NCI-H1436 (cell line): ENCODE measurements at places on chromosomes 11 and 22.

DNA sequence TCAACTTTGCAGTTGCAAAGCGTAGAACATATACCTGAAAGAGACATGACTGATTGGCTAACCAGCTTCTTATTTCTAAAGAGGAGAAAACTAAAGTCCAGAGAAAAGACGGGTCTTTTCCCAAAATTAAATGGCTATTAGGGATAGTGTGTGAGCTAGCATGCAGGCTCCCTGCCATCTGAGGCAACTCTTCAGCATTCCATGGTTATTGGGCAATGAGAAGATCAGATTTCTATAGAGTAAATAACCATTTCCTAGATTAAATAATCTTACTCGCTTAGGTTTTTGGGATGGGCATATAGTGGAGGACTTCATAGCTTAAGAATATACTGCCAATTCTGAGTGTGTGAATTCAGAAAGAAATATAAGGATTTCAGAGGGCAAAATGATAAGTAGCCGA, 95.0 kb downstream of the PDHX start:
- DNase-seq, result no peak

DNA sequence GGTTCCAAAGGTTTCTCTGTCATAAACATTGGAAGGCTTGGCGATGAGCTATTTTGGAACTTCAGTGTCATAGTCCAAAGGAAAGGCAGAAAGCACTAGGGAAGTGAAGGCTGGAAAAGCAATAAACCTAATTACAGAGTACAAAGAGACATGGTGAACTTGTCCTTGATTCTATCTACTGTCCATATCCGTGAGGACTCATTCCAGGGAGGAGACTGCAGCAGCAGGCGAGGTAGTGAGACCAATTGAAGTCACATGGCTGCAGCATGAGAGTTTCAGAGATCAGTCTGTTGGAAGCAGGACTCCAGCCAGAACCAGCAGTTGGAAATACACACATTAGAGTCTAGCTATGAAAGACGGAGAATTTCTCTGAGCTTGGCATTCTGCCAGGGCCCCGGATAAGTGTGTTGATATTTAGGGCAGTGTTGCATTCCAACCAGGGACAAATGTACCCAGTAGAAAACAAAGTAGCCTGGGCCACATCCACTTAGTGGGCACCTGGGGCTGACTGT, 54.1 kb upstream of the ARHGAP42 start:
- no peak for DNase-seq

DNA sequence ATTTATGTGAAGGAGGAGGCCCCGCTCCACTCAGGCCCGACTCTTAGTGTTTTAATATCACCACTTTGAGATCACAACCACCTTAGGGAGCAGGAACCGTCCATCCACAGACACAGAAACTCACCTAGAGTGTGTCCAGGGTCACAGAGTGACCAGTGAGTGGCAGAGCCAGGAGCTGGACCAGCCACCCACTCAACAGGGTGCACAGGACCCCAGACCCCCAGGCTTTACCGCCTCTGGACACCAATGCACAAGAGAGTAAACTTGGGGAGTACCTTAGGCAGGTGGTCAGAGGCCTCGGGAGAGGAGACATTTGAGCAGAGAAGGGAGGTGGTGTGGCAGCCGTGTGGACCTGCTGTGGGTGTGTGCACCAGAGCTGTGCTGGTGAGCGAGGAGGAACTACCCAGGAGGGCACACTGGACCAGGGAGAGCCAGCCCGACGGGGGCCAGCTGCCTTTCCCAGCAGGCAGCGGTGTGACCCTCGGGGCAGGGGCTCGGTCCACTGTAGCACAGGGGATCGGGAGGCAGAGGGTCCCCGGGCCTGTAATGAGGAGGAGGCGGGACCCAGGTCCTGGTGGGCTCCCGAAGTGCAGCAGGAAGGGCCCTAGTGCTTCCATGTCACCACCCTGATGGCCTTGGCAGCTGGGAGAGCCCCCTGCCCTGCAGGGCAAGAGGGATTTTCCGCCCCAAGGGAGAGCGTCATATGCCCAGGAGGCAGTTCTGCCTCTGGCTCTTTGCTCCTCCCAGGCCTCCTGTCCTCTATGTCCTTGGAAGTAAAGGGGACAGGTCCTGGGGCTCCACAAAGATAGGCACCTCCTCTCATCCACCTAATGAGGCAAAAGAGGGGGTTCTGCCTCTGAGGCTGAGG, 7.5 kb upstream of the NLRP6 start:
- no peak for DNase-seq

- no peak for DNase-seq
Observed at GRCh38 chr22:46727813-46728364, 10.2 kb downstream of the CERK start.

DNA sequence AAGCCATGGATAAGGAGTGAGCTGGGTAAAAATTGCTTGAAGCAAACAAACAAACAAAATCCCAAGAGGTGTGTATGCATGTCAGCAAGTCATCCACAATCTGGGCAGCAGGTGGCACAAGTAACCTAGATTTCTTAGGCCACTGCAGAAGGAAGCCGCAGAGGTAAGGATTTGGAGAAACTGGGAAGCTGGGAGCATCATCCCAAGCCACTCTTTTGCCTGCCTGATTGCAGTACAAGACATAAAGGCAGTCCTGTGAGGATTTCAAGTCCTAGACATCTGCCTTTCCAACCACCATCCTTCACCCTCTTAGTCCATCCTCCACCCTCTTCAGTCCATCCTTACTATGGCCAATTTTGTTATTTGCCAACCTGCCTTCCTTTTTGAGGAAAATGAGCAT, 67.2 kb upstream of the BMAL1 start:
- peak; percentile 52 for DNase-seq

DNA sequence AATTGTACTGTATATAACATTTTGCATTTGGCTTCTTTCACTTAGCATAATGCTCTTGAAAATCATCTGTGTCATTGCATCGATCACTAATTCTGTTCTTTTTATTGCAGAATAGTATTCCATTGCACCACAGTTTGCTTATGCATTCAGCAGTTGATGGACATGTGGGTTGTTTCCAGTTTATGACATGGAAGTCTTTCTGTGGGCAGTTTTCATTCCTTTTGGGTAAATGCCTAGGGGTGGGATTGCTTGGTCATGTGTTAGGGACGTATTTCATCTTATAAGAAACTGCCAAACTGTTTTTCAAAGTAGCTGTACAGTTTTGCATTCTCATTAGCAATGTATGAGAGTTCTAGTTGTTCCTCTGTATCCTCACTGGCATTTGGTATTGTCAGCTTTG, 127.0 kb downstream of the HIPK3 start:
- no peak for DNase-seq

DNA sequence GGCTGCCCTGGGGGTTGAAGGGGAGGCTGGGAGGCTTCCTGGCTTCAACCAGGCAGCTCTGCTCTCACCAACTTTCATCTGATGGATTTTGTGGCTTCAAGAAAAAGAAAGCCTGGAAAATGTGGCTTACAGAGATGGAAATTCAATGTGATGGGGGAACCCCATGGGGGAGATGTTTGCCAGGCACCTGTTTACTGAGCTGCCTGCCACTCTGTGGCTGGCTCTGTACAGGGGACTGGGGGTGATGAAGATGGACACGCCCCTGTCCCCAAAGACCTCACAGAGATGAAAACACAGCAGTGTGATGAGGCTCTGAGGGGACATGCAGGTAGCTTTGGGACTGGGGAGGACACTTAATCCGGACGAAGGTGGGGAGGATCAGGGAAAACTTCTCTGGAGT, 10.1 kb downstream of the TMEM258 start:
- DNase-seq, result no peak

- DNase-seq, result peak; percentile 12
Observed at GRCh38 chr11:26753723-26754504, 32.1 kb upstream of the SLC5A12 start.

GRCh38 chr11:119566319-119566718, 143.3 kb upstream of the THY1 start:
- no peak for DNase-seq

- no peak for DNase-seq
Observed at GRCh38 chr22:49687786-49688515, 139.7 kb downstream of the BRD1 start.

DNA sequence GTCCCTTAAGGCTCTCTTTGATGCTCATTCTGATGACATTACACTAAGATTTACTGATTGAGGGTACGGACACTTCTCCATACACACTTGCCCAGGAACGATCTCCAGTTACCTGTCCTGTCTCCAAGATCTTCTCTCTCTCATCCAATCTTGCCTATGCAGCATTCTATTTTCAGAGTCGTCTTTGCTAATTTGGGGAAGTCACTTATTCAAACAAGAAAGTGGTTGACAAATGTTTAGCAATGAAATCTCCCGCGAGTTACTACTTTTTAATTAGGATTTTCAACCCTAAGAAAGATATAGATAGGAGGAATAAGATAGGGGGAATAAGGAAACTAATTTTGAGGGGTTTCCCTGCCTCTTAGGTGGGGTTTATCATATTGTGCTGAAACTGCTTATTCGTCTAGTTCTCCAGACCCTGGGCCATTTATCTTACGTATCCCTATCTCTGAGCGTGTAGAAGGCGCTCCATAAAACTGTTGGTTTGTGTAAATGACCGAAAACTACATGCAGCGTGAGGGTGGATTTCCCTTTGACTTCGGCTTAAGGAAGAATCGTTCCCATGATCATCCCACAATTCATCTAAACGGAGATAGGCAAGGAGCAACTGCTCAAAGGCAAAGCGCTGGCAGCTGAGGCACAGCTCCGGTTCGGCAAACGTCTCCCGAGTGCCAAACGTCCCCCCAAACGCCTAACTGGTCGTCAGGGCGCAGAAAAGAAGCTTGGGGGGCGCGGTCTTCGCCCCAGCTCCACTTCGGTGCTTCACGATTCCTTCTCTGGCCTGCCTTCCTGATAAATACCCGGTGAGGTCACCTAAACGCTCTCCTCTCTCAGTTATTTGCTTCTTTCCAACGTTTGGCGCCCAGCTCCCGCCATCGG, 804 bp downstream of the APIP start:
- no peak for DNase-seq

- peak; percentile 94 for DNase-seq
Observed at GRCh38 chr22:30326706-30327362, at the start of gene TBC1D10A. TBC1D10A (minus strand) TSS chr22:30326941; CDS start chr22:30326881, 60 bp downstream.

- DNase-seq, result no peak
Observed at GRCh38 chr22:37203354-37204044, 8.8 kb downstream of the SSTR3 start.

GRCh38 chr11:19472679-19473078, 231.9 kb upstream of the E2F8 start:
- no peak for DNase-seq

DNA sequence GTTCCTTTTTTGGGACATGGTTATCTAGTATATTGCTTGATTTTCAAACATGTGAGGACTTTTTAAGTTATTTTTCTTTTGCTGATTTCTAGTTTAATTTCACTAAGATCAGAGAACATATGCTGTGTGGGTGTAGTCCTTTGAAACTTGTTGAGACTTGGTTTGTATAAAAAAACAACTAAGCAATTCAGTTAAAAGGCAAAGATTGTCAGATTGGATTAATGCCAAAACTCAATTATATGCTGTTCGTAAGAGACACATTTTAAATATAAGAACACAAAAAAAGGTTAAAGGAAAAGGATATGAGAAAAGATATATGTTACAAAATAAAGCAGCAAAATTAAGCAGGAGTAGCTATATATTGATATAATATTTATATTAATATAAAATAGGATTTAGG, 17.8 kb upstream of the RRM1 start:
- DNase-seq, result no peak

DNA sequence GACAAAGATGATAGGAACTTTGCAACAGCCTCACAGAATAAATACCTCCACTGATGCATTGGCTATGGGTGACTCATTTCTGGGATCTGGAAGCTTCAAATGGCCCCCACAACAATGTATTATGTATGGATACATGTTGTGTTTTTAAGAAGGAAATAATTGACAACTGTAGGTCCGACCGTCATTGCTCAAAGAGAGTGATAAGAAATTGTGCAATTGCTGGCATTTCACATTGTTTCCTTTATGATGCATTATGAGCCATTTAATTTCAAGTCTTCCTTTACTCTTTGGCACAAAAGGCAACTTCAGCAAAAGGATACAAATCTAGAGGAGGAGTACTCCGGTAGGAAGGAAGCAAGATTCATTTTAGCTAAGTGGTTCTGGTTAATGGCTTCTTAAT, 2.0 kb downstream of the ANO3 start:
- DNase-seq, result no peak

- no peak for DNase-seq
Observed at GRCh38 chr11:105856954-105857353, 165.1 kb downstream of the MSANTD4 start.

GRCh38 chr22:22946131-22946530, 58.5 kb downstream of the IGLL5 start:
- no peak for DNase-seq

- no peak for DNase-seq
Observed at GRCh38 chr11:75024068-75024449, 35.3 kb downstream of the NEU3 start.

- DNase-seq, result no peak
Observed at GRCh38 chr11:5712507-5712906, 22.9 kb downstream of the TRIM22 start.

DNA sequence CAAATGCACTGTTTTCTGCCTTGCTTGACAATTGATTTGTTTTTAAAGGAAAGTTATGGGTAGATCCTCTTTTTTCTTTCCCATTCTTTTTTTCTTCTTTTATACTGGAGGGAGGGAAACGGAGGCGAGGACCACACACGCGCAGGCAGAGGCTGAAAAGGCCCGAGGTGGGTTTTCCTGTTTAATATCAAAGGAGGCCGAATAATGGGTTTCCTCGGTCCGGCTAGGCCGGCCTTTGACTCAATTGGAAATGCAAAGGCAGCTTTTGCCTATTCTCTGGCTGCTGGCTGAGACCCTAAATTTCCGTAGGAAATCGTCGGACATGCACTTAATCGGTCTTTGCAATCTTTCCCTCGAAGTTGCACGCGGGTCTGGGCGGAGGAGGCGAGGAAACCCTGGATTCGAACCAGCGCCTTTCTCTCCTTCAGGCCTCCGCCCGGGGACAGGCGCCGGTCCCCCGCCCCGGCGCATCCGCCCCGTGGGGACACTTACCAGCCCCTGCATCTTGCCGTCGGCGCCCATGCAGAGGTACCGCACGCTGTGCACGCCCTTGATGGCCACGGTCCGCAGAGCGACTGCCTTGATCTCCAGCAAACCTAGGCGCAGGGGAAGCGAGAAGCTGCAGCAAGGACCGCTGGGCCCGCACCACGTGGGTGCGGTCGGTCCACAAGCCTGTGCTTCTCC, 911 bp downstream of the FGF19 start:
- no peak for DNase-seq

- no peak for DNase-seq
Observed at GRCh38 chr11:70924108-70924507, 328.3 kb downstream of the SHANK2 start.

DNA sequence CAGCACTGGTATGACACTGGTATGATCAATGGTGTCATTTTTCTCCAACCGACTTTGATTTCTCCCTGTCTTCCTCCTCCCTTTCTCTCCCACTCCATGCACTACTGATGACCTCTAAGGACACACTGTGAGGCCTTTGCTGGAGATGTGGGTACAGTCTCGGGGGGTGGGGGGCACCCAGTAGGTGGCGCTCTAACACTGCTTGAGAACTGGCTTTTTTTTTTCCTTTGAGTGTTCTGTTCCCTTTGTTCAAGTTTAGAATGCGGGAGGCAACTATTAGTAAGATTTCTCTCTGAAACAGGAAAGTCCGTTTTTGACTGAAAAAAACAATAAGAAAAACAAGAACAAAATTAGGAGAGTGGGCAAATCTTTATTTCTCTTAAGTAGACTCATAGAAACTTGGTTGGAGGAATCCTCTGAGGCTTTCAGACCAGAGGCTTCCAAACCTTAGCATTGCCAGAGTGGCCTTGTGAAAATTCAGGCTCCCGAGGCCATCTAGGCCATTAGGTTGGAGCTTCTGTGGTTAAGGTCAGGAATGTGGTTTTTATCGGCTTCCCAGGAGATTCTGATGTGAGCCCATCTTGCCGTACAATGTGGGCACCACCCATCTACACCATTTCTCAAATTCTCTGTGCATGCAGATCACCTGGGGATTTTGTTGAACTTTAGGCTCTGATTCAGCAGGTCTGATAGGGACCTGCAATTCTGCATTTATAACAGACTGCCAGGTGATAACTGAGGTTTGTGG, 43.2 kb downstream of the PANX1 start:
- peak; percentile 19 for DNase-seq
